ENCODE measurements at places on chromosomes 13 and 19.

GRCh38 chr19:18137242-18137641 is 15.7 kb upstream of the PIK3R2 start:
- no peak for DNase-seq

DNA sequence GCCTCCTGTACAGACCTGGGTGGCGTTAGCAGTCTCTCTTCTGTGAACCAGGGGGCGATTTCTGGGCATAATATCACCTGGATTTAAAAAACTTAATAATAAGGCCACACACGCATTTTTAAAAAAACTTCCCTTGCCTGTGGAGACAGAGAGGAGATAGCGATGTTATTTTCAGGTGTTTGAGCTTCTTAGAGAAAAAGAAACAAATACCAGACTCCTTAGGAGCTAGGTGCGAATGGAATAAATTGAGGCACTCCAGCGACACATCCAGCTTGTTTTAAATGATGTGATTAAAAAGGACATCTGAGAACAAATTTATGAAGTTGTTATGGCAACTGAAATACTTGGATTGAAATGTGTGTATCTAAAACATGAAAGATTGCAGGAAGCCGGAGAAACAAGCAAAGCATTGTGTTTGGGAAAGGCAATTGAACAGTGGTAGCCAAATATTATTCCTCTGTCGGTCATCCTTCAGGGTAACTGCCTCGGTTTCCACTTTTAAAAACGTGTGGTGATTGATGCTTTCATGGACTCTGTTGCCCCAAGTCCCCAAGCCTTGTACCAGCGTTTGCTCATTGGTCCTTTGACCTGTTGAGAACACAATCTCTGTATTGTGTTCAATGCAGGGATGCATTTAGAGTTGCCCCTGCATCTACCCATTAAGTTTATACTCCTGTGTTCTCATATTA is 158.7 kb downstream of the TM9SF2 start:
- DNase-seq = no peak

DNA sequence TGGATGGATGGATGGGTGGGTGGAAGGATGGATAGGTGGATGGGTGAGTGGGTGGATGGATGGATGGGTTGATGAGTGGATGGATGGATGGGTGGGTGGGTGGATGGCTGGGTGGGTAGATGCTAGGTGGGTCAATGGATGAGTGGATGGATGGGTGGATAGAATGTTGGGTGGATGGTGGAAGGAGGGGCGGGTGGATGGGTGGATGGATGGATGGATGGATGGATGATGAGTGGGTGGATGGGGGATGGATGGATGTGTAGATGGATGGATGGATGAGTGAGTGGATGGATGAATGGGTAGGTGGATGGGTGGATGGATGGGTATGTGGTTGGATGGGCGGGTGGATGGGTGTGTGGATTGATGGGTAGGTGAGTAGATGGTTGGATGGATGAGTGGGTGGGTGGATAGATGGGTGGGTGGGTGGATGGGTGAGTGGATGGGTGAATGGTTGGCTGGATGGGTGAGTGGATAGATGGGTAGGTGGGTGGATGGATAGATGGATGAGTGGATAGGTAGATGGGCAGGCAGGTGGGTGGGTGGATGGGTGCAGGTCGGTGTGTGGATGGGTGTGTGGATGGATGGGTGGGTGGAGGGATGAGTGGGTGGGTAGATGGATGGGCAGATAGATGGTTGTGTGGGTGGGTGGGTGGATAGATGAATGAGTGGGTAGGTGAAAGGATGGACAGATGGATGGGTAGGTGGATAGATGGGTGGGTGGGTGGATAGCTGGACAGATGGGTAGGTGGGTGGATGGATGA is 4.4 kb upstream of the SHC2 start:
- DNase-seq = no peak

DNA sequence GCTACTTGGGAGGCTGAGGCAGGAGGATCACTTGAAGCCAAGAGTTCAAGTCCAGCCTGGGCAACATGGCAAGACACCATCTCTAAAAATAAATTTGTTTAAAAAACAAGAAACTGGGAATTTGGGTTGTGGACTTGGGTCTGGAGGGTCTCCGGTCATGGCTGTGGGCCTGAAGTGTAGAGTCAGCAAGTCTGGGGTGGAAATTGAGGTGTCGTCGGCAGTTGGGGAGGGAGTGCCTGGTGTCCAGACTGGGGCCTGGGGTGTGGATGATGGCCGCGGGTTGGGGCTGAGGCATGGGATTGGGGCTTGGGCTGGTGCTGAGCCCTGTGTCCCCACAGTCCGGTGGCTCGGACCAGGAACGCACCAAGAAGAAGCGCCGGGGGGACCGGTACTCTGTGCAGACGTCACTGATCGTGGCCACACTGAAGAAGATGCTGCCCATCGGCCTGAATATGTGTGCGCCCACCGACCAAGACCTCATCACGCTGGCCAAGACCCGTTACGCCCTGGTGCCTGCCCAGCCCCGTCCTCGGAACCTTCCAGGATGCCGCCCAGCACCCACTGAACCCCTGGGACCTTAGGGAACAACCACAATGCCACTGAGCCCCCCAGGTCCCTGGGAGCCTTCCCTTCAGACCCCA is 91.6 kb downstream of the RYR1 start:
- no peak for DNase-seq

GRCh38 chr19:5588906-5589676 is 21.3 kb upstream of the TINCR start:
- no peak for DNase-seq

GRCh38 chr19:33664744-33665143 is 43.0 kb downstream of the CHST8 start:
- DNase-seq = no peak

DNA sequence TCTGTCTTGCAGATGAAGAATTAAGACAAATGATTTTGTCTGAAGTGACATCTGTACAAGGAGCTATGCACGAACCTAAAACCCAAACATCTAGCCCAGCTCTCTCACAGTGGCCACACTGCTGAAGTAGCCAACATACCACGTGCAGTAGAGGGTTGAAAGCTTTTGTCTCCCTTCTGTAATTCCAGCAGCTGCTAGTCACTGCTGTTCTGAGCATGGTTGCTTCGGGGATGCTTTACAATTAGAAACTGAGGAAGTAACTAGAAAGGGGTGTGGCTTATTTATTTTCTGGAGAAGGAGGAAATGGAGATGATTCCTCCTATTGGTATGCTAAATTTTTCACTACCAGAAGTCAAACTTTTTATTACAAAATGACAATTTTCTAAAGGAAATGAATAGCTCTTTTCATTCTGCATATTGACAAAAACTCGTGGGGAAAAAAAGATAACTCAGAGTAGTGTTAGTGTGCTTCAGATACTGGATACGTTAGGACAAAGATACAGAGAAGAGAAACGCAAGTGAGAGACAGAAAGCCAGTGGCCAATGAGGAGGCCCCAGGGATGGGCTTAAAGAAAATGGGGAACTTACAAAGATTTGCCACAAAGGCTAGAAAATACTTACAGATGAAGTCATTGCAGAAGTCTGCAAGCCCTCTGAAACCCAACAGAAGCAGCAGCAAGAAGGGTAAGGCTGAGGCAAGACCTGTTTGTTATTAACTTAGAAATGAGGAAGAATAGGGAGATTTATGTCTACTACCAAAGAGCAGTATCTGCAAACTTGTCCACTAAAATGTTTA is 192.7 kb upstream of the MIR17HG start:
- DNase-seq = no peak

DNA sequence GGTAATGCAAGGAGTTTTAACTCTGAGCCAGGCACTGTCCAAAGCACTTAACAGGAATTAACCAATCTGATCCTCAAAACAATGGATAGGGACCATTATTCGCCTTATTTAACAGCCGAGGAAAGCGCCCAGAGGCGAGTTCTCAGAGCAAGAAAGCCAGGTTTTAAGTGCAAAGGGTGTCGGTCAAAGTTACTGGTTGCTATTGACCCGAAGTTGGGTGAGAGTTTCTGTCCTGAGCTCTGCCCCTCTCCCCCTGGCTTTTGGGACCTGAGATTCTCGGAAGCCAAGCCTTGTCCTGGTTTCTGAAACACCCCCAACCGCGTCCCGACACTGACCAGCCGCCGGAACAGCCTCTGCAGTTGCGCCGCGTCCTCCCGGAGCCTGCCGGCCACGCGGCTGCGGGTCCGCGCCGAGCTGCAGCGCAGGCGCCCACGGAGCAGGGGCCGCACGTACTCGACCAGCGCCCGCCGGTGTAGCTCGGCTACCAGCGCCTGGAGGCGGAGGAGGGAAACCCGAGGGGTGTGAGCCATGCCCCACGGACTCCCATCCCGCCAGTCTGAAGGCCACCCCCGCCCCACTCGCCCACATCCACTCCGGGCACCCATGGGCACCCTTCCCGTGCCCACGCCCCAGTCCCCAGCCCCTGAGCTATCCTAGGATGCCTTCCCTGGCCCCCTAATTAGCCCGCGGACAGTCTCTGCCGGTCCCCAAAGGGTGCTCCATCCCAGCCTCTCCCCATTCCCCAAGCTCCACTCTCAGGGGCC is 27.8 kb downstream of the EXOC3L2 start:
- DNase-seq = no peak

DNA sequence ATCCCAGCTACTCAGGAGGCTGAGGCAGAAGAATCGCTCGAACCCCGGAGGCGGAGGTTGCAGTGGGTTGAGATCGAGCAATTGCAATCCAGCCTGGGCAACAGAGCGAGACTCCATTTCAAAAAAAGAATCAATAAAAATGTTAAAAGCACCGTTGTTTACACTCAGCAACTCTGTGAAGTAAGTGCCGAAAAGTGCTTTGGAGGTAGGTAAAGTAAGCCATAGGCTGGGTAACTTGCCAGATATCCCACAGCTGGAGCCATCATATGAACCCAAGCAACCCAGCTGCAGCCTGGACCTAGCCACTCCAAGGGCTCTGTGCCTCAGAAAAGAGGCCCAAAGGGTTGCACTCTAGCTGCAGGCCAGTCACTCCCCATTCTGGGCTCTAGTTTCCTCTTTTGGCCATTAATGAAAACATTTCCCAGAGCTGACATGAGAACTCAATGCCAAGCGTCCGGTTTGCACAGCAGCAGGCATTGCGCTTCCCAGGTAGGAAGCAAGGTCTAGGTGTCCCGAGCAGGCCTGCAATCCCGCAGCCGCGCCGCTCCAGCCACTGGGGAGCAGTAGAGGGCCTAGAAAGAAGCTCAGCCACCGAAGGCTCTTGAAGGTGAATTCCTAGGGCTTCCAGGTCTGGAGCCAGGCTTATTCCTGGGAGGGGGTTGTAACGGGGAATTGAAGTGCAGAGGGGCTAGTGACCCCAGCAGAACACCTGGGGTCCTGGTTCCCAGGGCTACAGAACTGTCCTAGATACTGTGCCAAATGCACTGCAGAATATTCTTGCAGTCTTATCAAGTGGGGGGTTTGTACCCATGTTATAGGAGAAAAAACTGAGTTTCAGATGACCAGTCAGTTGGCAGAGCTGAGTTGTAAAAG is 4.1 kb upstream of the CD79A start:
- peak; percentile 79 for DNase-seq

DNA sequence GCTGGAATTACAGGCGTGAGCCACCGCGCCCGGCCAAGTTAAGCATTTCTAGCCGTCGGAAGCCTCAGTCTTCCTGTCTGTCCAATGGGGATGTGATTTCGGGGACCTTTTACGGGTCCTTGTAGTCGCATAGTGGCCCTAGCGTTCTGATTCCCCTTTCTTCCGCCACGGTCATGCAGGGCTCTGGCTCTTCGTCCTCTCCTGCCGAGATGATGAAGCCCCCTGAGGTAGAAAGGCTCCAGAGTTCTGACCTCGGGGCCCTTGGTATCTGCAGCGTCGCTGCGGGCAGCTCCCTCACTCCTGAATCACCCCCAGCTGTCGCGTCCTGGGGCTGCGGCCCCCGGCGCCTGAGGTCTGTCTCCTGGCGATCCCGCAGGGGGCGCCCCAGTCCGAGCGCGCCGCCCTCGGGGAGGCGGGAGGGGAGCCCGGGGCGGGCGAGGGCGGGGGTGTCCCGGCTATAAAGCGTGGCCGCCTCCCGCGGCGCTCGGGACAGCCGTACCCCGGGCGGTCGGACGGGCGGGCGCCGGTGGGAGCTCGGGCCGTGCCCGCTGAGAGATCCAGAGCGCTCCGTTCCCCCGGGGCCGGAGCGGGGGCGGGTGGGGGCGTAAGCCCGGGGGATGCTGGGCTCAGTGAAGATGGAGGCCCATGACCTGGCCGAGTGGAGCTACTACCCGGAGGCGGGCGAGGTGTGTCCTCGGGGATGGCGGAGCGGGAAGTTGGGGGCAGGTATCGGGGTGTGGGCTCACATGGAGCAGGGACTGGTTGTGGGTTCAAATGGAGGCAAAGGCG is at the start of gene FOXA3:
FOXA3 (plus strand) TSS at position 487 of the 789 bp plus-strand sequence; CDS start at position 618, 131 bp downstream.
- DNase-seq = peak; percentile 55

- DNase-seq = no peak
These were observed 6.9 kb upstream of the ATF5 start for GRCh38 chr19:49921871-49922795.

- no peak for DNase-seq
These were observed 115.1 kb upstream of the CACNA1A start for GRCh38 chr19:13621413-13621812.

DNA sequence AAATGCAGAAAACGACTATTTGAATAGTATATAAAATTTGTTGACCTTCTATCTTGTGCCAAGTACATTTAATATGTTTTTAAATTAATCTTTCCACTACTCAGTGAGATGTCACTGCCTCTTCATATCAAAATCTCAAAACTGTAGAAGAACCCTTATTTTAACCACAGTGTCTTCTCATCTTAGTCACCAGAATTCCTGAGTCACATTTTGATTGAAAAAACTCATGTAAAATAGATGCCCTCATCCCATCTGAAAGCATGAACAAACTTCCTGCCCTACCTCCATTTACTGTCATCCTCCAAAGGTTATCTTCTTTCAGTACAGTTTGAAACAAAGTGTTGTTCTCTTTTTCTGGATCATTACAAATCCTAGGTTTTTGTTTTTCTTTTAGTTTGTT is 1215.4 kb downstream of the PCDH9 start:
- no peak for DNase-seq

- peak; percentile 85 for DNase-seq
These were observed 42.6 kb downstream of the KLF2 start for GRCh38 chr19:16367261-16367683.

DNA sequence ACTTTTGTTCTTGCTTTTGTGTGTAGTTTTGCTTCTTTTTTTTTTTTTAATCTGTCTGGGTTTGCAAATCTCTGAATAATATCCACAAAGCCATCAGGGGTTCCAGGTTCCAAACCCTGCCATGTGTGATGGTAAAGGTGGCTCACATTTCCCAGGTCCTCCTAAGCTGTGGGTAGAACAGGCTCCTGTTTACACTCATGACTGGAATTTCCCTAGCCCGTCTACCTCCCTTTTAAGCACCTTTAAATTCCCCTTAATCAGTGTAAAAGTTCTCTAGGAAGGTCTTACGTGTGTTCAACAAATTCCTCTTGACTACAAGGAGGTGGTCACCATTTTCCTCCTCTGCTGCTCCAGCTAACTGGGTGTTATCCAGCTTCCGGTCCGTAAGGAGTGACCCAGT is 62.8 kb downstream of the EFNB2 start:
- no peak for DNase-seq

- no peak for DNase-seq
These were observed 4.8 kb upstream of the DACH1 start for GRCh38 chr13:71871844-71872243.

- no peak for DNase-seq
These were observed 106.8 kb upstream of the SPRY2 start for GRCh38 chr13:80447747-80448146.

DNA sequence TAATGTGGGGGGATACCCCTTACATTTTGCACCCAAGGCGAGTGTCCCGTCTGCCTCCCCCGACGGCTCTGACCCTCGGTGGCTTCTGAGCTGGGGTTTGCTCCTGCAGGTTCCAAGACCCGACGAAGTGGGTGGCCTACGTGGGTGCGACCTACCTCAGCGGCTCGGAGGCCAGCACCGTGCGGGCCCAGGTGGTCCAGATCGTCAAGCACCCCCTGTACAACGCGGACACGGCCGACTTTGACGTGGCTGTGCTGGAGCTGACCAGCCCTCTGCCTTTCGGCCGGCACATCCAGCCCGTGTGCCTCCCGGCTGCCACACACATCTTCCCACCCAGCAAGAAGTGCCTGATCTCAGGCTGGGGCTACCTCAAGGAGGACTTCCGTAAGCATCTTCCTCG is 19.1 kb downstream of the TIMM13 start:
- no peak for DNase-seq
